ENCODE measurements at places on chromosomes 5 and 9.
A peak's percentile ranks its signal among the peaks of the same experiment; 100 is the strongest.

- no peak for DNase-seq
These were observed 360.2 kb downstream of the DEPDC1B start for GRCh38 chr5:60339691-60340201.

- DNase-seq: no peak
These were observed 81.4 kb downstream of the SPATA31C2 start for GRCh38 chr9:88056876-88057275.

- DNase-seq: no peak
These were observed 80.7 kb downstream of the FSTL4 start for GRCh38 chr5:133531594-133531993.

DNA sequence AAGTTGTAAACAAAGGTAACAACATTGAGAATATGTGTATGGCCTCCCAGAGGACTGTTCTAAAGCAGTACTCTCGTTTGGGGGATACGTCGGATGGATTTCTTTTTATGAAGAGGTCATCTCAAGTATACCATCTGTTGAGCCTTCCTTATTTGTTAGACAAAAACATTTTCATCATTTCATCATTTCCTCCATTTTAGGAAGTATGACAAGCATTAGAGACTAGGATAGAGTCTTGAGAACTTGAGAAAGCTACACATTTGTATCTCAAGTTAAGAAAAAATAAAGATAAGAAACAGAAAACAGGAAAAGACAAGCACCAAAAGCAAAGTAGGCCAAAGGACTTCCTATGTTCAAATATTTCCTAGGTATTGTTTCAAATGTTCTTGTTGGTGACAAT is 307.0 kb downstream of the EFNA5 start:
- DNase-seq: no peak

DNA sequence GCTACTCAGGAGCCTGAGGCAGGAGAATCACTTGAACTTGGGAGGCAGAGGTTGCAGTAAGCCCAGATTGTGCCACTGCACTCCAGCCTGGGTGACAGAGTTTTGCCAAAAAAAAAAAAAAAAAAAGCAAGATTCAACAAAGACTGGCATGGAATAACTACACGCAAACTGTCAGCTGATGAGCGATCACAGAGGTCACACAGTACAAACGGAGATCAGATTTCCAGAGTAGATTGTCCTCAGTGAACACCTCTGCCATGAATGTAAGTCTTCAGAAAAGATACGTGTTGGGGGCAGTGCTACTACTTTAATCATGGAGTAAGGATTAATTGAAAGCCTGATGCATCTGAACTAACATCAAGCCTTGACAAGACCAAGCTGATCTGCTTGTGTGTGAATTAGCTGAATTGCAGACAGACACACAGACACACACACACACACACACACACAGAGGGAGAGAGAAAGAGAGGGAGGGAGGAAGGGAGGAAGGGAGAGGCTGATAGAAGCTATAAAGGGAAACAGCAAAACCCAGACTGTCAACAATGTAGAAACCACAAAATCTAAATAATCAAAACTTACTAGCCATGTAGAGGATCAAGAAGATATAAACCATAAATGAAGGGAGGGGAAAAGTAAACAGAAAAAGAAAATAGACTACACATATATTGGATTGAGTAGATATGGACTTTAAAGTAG is 222.9 kb upstream of the ZNF462 start:
- no peak for DNase-seq

GRCh38 chr5:35488791-35489190 is 128.9 kb upstream of the SPEF2 start:
- DNase-seq: no peak

GRCh38 chr9:135666534-135667462 is 3.7 kb downstream of the LCN9 start:
- no peak for DNase-seq

GRCh38 chr5:91776249-91776648 is 393.1 kb upstream of the ARRDC3 start:
- no peak for DNase-seq

- DNase-seq: no peak
These were observed 7.2 kb downstream of the C1QTNF2 start for GRCh38 chr5:160363211-160363610.

DNA sequence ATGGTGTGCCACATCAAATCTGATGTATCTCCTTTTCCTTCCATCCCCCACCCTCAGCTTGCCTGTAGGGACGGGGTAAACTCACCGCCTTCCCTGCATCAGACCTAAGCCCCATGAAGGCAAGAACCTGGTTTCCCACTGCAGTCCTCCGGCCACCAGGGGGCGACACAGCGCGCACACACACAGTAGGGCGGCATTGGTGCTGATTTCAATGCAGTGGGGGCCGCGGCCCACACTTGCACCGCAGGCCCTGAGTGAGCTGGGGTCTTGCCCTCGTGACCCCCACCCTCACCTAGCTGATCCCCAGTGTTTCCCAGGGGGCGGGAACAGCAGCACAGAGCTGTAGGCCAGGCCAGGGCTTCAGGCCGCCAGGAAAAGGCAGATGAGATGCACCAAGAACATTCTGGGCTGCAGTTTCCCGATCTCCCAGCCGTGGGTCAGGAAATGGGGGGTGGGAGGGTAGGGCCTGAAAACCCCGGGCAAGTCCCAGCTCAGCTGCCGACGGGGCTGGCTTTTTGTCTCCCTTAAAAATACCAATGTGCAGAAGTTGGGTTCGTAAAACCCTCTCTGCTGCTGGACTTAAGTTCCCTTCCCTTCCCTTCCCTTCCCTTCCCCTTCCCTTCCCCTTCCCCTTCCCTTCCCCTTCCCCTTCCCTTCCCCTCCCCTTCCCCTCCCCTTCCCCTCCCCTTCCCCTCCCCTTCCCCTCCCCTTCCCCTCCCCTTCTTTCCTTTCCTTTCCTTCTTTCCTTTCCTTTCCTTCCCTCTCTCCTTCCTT is 19.5 kb downstream of the FAM163B start:
- peak; percentile 16 for DNase-seq

DNA sequence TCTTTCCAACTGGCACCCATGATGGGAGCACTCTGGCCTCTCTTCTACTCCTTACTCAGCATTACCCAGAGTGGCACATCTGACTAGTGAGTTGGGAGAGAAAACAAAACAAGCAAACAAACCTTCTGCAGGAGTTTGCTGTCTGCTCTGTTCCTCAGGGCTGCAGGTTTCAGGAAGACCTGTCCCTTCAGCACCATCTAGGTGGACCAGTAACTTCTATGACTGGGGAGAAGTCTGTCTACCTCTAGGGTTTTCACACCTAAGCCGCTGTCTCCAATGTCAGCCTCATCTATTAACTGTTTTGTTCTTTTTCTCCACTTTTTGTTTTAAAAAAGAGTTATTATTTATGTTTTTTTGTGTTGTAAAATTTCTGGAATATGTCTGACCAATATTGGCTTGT is 58.7 kb downstream of the RAB3C start:
- no peak for DNase-seq

DNA sequence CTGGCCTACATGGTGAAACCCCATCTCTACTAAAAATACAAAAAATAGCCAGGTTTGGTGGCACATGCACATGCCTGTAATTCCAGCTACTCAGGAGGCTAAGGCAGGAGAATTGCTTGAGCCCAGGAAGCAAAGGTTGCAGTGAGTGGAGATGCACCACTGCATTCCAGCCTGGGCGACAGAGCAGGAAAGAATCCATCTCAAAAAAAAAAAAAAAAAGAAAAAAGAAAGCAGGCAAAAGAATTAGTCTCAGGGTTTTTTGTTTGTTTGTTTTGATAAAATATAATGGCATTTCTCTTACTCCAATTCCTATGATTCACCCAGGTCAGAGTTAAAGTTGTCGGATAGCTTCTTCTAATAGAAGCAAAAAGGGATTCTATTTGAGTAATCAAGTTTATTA is 67.0 kb upstream of the ATG10 start:
- no peak for DNase-seq

GRCh38 chr5:1747803-1748085 is 51.9 kb downstream of the MRPL36 start:
- no peak for DNase-seq

DNA sequence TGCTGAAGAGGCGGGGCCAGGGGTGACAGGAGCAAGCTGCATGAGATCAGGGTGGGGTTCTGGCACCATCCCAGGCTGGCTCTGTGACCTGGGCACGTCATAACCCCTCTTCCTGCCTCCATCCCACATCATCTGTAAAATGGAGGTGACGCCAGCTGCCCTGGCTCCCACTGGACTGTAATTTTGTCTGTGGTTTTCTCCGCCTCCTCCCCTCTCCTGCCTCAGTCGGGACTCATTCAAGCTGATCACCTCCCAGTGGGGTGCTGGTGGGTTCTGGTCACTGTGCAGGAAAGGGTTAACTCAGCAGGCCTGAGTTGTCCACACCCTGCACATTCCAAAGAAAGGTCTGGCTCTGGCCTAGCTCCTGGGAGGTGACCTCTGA is 128.2 kb downstream of the RXRA start:
- no peak for DNase-seq

- no peak for DNase-seq
These were observed 1.5 kb downstream of the TMED9 start for GRCh38 chr5:177593511-177593910.

- DNase-seq: no peak
These were observed 18.6 kb downstream of the BAAT start for GRCh38 chr9:101366038-101366756.

- DNase-seq: no peak
These were observed 676.6 kb downstream of the BRINP1 start for GRCh38 chr9:118692613-118693012.

- no peak for DNase-seq
These were observed 6.2 kb downstream of the TENT4A start for GRCh38 chr5:6719417-6719816.

- DNase-seq: no peak
These were observed 117.9 kb downstream of the NRG2 start for GRCh38 chr5:139925216-139925562.

GRCh38 chr5:161094411-161094810 is 242.4 kb upstream of the ATP10B start:
- DNase-seq: no peak

GRCh38 chr5:109654455-109654854 is 35.3 kb upstream of the MAN2A1 start:
- no peak for DNase-seq

GRCh38 chr5:151906246-151906645 is 18.4 kb downstream of the GLRA1 start:
- DNase-seq: no peak

DNA sequence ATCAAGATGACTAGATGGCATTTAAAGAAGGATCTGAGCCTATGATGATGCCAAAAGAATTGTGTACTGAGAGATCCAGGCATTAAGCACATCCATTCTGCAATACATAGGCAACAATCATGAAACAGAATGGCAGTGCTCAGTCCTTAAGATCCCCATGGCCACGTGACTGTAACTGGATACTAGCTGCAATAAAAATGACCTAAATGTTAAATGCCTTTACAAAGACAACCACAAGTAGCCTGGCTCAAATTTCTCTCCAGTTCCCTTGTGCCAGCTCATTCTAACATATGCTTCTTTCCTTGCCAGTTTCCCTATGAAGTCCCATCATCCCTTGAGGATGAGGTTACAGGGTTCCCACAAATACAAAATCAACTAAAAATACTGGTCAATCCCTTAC is 148.3 kb upstream of the GHR start:
- DNase-seq: no peak

- DNase-seq: no peak
These were observed at the start of gene FGF10 for GRCh38 chr5:44389090-44389822. FGF10 (minus strand) TSS chr5:44389420; CDS start chr5:44388682, 738 bp downstream.

- no peak for DNase-seq
These were observed 167.5 kb downstream of the HACD4 start for GRCh38 chr9:20863945-20864344.

DNA sequence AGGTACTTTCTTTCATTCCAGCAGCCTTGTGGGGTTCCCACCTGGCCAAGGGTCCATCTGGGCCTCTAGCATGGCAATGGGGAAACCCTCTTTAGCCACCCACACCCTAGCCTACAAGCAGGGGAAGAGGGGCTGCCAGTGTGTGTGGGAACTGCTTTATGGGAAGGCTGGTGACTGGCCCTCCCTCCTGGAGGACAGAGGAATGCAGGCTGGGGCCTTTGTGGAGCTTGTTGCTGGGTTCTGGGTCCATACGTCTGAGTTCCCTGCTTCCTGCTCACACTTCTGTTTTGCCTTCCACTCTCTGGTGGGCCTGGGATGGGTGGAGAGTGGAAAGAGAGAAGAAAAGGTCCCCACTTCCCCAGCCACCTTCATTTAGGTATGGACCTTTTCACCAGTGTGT is 14.9 kb upstream of the PITX1 start:
- DNase-seq: no peak

DNA sequence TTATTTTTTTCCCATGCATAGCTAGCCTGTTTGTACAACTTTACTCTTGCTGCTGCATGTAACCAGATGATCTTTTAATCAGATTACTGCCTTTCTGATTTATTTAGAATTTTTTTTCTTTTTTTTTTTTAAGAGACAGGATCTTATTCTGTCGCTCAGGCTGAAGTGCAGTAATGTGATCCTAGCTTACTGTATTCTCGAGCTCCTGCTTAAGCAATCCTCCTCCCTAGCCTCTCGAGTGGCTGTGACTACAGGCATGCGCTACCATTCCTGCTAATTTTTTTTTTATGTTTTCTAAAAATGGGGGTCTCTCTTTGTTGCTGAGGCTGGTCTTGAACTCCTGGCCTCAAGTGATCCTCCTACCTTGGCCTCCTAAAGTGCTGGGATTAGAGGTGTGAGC is 9.6 kb downstream of the DCP2 start:
- DNase-seq: no peak

DNA sequence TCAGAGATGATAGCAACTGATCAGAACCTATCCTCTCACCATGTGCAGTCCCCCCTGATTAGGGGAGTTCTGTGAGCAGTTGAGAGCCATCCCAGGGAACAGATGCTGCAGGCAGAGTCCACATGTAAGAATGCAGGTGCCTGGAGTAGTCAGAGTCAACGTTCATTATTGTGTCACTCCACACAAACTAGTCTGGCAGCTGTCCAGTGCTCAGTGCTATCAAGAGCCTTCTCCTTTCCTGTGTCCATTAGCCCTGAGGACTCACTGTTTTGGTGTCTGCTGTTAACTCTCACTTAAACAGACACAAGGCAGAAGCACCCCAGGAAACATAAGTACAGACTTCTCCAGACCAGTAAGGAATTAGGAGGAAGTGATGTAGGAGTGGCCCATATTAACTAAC is 2.5 kb downstream of the SH3TC2 start:
- DNase-seq: no peak

Measured in stimulated activated CD4-positive, alpha-beta T cell treated with anti-CD3 and anti-CD28 coated beads, Interleukin-1b, Interleukin-23, amount 100 ng/mL, for 24 hours (primary cell).